ENCODE measurements at places on chromosomes 5 and 9. TPM values are rescaled to one million over a fixed set of nuclear protein-coding genes. Genes with fewer than 3 reads are reported as not detected.

The LCN15 gene
- total RNA-seq: not detected

The FOXD1 gene
- total RNA-seq: 13.0 TPM

The CARD9 gene
- total RNA-seq: 1.2 TPM

The CNTNAP3B gene
- total RNA-seq: 9.9 TPM

The IFNA2 gene
- not detected for total RNA-seq

The PCDHA1 gene
- under 0.01 TPM for total RNA-seq

Data from nasal cavity respiratory epithelium epithelial cell of viscerocranial mucosa (primary cell).